NCI-H345 (cell line): ENCODE measurements at places on chromosomes 1 and 21.

DNA sequence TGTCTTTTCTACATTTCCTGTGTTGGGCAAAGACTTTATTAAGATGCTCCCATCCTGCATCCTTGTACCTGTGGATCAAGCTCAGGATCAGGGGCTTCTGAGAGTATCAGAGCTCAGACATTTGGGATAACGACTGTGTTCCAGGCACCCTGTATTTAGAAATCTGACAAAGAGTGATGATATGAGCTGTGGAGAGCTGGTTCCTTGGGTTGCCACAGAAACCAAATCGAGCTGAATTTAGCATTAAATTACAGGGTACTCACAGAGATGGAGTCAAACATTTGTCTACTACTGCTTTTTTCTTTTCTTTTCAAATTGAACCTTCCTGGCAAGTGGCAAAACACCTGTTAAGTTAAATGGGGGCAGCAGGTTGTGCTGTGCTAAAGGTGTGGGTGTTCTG is 110.6 kb downstream of the XCL2 start:
- no peak for DNase-seq

DNA sequence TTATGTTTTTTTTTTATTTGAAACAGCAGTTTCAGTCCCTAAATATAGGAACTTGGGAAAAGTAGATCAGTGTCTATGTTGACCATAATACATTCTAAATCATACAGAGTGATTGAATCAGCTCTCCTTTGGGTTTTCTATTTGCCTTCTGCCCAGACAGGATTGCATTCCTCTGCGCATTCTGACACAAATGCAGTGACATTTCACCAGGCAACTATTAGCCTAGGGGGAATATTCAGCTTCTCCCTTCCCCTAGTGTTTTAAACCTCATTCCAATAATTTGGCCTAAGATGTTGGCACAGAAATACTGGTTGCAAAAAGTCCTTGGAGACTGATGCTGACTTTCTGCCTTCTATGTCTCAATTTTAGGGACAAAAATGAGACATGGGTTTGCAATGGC is 172.8 kb downstream of the PTGER3 start:
- DNase-seq, result no peak

DNA sequence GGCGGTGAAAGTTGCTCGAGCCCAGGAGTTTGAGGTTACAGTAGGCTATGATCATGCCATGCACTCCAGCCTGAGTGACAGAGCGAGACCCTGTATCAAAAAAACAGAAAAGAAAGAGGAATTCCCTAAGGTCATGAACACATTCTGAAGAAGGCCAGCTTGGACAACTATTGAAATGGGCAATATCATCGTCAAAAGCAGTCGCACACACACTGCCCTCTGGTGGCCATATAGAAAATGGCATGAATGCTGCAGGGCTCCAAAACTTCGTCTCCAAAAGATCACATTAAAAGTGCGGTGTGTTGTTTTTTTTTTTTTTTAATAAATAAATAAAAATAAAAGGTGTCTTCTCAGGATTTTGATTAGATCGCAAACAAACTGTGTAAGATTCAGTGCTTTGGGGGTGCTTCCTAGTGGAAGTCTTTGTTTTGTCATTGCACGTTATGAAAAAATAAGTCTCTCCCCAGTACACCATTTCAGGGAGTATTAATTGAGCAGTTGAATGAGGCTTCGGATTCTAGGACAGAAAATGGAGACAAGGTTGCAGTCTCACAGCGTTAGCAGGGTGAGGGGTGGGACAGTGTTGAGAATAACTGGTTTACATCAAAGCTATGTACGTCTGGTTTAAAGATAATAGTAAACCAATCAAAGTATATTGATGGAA is 87.5 kb upstream of the FMN2 start:
- no peak for DNase-seq

GRCh38 chr1:240149484-240150094 is 57.9 kb downstream of the FMN2 start:
- peak; percentile 47 for DNase-seq

- DNase-seq, result no peak
Measured at GRCh38 chr1:41776891-41777441, 141.8 kb downstream of the HIVEP3 start.

- DNase-seq, result no peak
Measured at GRCh38 chr1:41364442-41365319, 3.4 kb downstream of the FOXO6 start.

GRCh38 chr1:213564215-213564659 is 423.5 kb upstream of the PROX1 start:
- no peak for DNase-seq

DNA sequence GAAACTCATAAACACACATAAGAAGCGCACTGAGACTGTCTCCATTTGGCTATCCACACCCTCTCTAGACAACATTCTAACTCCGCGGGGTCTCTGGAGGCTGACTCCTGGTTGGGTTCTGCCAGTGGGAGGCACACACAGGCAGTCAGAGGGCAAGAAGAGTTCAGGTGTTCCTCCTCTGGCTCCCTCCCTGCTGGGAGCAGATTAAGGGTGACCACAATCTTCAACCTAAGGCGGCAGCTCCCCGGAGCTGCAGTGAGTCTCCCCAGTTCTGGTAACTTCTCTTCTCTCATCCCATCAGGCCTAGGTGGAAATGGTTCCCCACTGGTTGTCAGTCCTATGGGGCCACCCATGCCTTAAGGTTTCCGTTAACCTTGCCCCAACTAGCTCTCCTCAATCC is 7.4 kb upstream of the TENT5C start:
- DNase-seq, result no peak

- DNase-seq, result no peak
Measured at GRCh38 chr1:203104789-203105390, 19.1 kb upstream of the MYOG start.

DNA sequence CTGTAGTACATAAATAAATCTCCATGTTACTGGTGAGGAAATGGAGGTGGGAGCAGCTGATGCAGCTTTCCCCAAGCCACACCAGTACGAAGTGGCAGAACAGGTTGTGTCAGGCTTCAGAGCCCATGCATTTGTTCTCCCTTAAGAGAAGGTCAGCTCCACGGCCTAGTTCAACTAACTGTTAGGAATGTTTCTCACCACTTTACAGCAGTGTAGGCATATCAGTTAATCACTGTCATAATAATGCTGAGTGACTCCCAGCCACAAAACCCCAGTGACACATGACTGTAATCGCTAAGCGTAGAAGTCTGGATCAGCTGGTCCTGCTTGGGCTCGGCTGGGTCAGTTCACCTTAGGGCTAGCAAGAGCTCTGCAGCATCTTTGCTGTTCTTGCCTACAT is 90.4 kb downstream of the VPS26C start:
- no peak for DNase-seq

DNA sequence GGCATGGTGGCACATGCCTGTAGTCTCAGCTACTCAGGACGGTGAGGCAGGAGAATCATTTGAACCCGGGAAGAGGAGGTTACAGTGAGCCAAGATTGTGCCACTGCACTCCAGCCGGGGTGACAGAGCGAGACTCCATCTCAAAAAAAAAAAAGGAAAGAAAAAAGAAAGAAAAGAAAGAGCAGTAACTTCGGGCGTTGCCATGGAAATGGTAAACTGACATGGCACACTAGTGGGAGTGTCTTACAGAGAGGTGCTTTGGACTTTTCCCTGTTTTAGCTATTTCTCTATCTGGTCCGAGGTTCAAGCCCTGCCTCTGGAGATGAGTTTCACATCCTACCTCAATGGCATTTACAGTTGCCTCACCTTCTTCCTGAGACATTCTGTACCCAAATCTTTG is 23.1 kb upstream of the PPT1 start:
- no peak for DNase-seq

DNA sequence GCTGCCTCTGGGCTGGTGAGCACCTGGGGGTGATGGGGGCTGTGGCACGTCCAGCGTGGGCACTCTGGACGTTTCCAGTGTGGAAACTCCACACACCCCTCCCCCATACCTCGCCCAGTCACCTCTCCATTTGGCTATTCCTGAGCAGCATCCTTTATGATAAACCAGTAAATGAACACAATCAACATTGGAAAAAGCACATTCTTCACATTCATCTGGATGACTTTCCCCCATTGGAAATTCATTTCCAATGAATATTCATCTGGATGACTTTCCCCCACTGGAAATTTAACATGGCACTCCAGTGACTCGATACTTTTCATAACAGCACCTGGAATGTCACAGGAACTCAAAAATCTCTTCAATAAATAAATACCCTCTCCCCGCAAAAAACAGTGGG is 104.8 kb upstream of the KRTAP19-8 start:
- DNase-seq, result no peak
